ENCODE measurements at places on chromosomes 5 and 9. TPM values are rescaled to one million over a fixed set of nuclear protein-coding genes. Genes with fewer than 3 reads are reported as not detected.

DNA sequence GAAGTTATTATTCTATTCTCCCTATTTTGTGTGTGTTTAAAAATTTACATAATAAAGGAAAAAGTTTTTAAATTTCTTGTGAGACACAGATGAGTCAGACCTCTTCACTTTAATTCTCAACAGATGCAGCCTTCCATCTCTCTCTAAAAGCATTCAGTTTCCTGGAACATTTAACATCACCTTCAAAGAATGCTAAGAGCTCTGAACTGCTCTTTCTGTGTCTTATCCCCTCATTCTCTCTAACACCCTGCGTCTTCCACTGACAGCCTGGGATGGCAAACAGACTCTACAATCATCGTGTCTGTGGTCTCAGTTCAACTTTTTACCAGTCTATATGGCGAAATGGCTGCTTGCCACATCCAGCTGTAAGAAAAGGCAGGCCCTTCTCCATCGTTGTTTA is 173.0 kb downstream of the HINT1 start:
- no peak for DNase-seq

GRCh38 chr5:181133610-181134231 is 2.8 kb upstream of the OR2V1 start:
- peak; percentile 30 for DNase-seq

- peak; percentile 9 for DNase-seq
Observed at GRCh38 chr9:129696944-129697655, 31.7 kb downstream of the PRRX2 start.

OTULIN gene
- total RNA-seq: 13.3 TPM

FBXL7 gene
- 28.2 TPM for total RNA-seq

FRRS1L gene
- total RNA-seq: under 0.01 TPM

NRARP gene
- total RNA-seq: 36.6 TPM

Data from dermis microvascular lymphatic vessel endothelial cell (primary cell).